SW 1271 (cell line): ENCODE measurements at places on chromosomes 4 and X.

DNA sequence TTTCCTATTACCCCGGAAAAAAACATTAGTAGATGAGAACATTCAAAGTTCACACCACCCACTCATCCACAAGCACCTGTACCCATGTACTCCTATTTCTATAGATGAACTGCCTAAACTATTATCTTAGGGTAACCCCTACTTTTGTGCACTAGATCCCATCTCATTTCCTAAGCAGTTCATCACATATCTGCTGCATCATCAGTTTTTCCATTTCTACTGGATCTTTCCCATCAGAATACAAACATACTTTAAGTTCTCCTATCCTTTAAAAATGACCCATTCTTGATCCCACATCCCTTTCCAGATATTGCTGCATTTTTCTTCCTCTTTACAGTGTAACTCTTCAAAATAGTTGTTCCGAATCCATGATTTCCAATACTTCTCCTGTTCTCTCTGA is 81.0 kb downstream of the PRSS12 start:
- DNase-seq: no peak

DNA sequence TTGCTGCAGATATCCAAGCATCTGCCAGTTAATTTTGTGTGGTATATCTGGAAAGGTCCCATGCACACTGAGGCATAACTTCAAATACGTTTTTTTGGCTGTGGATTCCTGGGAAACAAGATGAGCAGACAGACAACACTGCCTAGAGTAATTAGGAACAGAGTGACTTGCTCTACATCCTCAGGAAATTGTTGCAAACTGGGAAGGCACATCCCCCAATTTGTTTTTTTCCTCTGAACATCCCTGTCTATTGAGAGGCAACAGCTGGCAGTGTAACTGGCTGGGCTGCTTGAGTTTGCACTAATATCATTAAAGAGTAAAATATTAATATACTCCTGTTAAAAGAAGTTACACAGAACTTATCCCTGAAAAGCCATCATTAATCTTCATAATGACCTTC is 207.7 kb upstream of the SLIT2 start:
- DNase-seq: no peak

- DNase-seq: no peak
These were observed 76.0 kb downstream of the NR3C2 start for GRCh38 chr4:148366251-148366650.

DNA sequence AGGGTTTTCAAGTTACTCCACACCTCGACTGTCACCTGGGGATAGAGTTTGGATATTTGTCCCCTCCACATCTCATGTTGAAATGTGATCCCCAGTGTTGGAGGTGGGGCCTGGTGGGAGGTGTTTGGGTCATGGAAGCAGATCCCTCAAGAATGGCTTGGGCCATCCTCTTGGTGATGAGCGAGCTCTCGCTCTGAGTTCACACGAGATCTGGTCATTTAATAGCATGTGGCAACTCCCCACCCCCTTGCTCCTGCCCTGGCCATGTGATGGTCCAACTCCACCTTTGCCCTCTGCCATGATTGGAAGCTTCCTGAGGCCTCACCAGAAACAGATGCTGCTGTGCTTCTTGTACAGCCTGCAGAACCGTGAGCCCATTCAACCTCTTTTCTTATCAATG is 8.3 kb downstream of the CTAG1A start:
- DNase-seq: no peak

- no peak for DNase-seq
These were observed 298.8 kb upstream of the NOCT start for GRCh38 chr4:138716559-138717335.

DNA sequence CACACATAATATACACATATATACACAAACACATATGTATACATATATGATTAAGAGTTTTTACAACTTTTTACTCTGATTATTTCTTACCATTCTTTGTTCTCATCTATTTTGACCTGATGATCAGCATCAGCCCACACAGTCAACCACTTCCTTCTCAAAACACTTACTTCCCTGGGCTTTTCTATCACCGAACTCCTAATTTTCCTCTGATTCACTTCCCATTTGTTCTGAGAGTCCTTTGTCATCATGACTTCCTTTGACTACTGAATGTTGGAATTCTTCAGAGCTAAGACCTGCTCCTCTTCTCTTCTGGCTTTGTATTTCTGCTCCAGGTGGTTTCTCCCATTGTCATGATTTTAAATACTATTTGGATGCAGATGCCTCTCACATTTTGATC is 209.5 kb upstream of the AFF2 start:
- DNase-seq: no peak

DNA sequence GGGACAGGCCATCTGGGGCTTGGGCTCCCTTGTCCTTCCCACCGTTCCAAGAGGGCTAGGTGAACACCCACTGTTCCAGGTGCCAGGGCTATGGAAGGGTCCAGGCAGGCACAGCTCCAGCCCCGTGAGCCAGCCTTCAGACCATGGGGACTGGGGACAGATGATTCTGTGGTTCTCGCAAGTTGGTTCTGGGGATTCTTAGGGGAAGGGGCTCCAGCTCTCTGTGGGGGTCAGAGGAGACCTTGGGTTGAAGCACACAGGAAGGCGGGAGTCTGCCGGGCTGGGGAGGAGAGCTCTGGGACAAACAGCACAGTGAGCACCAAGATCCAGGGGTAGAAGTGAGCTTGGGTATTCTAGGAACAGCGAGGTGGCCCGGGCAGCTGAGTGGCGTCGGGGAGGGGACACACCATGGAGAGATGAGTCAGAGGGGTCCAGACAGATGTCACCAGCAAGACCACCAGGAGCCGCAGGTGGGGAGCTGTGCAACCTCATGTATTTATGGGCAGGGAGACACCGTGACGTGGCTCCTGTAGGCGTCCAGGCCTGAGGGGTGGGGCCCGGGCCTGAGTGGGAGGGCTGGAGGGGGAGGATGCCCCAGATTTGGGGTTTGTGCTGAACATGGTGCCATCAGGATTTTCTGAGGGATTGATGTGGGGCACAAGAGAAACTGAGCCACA is 48.8 kb upstream of the HMX1 start:
- DNase-seq: no peak

GRCh38 chrX:41472231-41472815 is 25.2 kb downstream of the NYX start:
- DNase-seq: no peak

DNA sequence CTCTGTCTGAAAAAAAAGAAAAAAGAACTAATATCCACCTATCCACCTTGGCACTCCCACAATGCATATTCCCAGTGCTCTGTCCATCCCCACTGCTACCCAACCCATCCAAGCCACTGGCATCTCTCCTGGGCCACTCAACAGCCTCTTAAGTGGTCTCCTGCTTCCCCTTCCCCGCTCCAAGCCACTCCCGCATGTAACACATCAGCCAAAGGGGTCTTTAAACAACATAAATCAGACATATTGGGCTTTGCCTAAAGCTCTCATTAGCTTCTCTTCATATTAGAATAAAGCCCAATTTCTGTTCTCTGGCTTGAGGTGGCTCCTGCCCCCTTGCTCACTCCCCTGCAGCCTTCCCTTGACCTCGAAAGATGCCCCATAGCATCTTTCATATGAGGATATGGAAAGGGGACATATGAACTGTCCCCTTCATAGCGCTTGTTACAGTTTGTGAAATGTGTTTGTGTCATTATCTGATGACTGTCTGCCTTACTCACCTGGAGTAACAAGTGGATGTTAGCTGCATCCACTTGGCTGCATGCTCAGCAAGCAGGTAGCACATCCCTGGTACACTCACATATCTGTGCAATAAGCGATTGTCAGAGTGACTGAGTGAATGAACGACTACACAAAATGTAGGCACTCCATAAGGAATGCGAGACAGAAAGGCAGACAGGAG is 3.1 kb downstream of the BLOC1S4 start:
- DNase-seq: no peak

DNA sequence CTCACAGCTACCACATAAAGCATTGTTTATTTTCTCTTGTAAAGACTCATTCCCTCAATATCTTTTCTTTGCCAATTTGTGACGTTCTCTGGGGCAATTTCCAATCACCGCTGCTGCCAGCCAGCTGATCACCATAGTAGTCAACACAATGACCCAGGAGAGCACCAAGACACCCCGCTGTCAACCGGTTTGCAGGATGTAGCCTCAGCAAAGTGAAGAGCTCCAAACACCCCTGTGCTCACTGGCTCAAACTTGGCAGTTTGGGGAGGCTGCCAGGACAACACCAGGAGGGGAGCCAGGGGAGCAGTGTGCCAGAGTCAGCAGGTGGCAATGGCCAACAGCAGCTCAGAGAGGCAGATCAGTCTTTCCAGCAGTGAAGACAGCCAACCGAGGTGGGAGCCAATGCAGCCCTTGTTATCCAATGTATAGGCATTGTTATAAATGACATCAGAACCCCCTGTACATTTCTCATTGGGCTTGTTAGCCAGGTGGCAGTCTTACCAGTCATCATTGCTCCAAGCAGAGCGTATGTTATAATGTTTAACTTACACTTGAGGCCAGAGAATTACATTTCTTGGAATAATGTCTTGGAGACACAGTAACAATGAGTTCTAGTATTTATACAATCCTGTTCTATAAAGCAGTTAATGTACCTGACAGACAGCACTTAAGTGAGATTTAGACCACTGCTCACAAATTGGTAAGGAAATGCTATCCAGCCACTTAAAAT is 274.9 kb upstream of the GK2 start:
- DNase-seq: no peak

DNA sequence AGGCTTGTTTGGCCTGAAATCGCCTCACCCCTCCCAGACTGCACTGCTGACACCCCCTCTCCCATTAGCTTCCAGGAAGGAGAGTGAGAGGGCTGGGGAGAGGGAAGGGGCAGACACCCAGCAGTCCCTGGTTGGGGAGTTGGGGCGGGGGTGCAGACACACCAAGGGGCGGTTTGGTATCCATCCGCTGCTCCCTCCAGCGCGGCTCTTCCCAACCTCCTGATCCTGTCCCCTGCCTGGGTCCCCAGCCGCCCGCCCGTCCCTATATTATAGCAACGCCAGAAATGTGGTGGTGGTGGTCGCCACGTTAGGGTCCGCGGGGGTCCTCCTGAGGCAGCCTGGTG is 24.9 kb downstream of the GPRASP3 start:
- DNase-seq: no peak

- DNase-seq: no peak
These were observed 343.4 kb upstream of the RASGEF1B start for GRCh38 chr4:81814987-81815541.

DNA sequence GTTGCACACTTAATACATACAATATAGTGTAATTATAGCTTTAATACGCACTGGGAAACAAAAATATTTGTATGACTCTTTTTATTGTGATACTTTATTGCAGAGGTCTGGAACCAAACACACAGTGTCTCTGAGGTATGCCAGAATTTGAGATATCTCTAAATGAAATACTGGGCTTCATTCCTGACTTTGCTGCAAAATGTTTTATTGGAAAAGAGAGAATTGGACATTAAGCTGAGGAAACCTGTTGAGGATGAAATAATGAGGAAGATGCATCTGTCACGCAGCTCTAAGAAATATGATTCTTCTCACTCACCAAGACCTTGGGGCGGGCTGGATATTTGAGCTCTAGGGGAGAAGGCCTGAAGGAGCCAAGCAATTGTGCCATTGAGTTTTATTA is 242.1 kb downstream of the CPE start:
- DNase-seq: no peak

DNA sequence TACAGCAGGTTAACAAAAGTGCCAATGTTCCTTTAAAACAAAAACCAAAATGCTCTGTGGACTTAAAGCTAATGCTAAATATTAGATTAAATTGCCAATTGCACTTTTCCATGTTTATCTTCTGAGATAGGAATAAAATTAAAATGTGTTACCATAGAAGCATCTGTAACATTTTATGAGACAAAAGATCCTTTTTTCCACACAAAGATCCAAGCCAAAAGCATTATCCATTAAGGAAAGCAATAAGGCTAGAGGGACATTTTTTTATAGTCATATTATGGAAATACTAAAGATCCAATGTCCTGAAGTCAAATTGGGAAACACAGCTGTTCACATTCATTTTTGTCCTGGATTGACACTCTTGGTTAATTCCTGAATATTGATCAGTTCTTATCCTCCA is 73.6 kb downstream of the PALLD start:
- DNase-seq: no peak

DNA sequence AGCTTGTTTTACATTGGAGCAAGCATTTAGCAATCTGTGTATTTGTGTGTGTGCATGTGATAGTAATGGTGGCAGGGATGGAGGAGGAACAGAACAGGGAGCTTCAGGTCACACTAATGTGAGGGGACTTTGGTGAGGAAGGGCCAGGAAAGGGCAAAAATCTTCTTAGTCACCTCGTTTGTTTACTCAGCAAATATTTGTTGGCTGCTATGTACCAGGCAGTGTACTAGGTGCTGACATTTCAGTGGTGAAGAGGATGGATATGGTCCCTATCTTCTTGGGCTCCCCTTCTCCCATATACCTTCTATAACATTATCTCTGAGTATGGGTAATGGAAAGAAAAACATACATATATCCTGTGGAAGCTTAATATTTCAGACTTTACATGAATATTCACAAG is 48.5 kb upstream of the HDAC8 start:
- peak; percentile 0 for DNase-seq

DNA sequence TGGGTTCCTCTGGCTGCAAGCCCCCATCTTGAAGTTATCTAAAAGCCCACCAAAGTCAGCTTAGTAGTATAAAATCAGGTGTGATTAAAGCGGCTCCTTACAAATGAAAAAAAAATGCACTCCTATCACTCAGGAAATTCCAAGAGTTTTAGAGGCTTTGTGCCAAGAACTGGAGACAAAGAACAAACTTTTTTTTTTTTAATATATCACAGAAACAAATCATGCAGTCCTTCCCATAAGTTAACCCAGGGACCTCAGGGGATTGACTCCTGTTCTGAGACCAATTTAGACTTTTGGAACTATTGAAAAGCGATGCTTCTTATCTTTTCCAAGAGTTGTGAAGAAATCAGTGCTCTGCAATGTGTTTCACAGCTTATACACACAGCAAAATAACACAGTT is 53.6 kb downstream of the HHIP start:
- DNase-seq: peak; percentile 37

GRCh38 chr4:30801876-30802275 is 81.7 kb downstream of the PCDH7 start:
- no peak for DNase-seq

GRCh38 chr4:29559286-29559685 is 1160.9 kb upstream of the PCDH7 start:
- DNase-seq: no peak

DNA sequence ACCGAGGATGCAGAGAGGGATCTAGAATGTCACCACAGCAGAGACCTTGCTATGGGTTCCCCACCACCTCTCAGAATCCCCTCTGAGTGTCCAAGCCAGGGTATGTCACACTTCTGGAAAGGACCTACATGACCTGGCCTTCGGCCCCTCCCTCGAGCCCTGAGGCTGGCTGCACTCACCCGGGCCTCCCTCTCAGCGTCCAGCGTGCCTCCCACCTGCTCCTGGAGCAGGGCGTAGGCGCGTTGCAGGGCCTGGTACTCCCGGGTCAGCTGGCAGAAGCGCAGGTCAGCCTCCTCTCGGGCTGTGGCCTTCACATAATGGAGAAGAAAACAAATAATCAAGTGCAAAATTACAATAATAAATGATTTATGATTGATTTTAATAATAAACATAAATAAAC is 43.9 kb upstream of the C4orf50 start:
- DNase-seq: no peak

DNA sequence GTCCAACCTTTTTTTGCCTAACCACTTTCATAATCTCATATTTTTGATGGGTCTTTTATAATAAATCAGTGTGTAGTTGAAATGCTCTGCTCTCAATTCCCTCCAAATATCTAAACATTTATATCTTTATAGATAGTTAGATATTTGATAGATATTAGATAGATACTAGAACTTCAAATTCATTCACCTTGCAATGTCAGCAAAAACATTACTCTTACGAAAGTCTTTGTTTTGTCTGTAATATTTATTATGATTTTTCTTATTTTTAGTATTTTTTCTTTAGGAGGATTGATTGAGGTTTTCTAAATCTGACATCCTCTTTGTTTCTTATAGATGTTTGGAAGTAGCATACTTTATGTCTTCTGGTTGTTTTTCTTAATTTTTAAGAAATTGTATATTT is 2563.6 kb downstream of the PCDH7 start:
- DNase-seq: no peak
